ENCODE measurements at places on chromosomes 4 and X.

GRCh38 chr4:140609548-140610425, 41.0 kb upstream of the UCP1 start:
- DNase-seq = peak; percentile 18

DNA sequence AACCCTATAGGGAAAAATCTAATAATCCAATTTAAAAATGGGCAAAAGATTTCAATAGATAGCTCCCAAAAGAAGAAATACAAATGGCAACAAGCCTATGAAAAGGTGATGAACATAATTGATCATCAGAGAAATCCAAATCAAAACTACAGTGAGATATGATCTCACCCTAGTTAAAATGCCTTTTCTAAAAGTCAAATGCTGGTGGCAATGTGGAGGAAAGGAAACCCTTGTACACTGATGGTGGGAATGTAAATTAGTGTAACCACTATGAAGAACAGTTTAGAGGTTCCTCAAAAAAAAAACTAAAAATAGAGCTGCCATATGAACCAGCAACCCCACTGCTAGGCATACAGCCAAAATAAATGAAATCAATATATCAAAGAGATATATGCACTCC, 44.5 kb downstream of the STPG2 start:
- no peak for DNase-seq

GRCh38 chrX:136268051-136269048, 17.1 kb upstream of the MAP7D3 start:
- DNase-seq = peak; percentile 23

GRCh38 chrX:148865277-148866210, 365.1 kb downstream of the AFF2 start:
- DNase-seq = no peak

DNA sequence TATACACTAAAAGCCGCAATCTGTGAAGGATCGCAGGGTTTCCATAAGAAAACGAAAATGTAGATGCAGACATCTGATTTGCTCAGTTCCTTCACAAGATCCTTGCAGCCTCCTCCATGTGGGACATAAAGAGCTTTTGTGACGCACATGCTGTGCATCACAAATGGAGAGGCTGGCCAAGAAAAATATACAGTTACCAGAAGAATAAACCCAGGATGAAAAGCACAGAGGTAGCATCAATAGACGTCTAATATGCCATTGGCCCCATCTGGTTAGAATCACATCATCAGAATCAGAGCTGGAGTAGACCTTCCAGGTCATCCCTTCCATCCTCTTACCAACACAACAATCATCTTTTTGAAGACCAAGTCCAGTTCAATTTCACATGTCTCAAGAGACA, 517.4 kb downstream of the RAB28 start:
- no peak for DNase-seq

DNA sequence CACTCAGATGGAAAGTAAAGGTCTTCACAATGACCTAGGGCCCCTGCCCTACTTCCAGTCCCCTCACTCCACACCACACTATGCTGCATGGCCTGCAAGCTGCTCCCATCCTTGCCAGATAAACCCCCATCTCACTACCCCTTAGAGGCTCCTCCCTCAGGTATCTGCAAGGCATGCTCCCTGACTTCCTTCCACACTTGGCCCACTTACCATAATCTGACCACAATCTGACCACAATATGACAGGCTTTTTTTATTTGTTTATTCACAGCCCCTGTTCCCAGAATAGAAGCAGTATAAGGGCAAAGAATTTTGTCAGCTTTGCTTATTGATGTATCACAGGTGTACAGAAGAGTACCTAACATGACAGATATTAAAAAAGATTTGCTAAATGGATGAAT, 124.7 kb downstream of the CAMK2D start:
- no peak for DNase-seq

DNA sequence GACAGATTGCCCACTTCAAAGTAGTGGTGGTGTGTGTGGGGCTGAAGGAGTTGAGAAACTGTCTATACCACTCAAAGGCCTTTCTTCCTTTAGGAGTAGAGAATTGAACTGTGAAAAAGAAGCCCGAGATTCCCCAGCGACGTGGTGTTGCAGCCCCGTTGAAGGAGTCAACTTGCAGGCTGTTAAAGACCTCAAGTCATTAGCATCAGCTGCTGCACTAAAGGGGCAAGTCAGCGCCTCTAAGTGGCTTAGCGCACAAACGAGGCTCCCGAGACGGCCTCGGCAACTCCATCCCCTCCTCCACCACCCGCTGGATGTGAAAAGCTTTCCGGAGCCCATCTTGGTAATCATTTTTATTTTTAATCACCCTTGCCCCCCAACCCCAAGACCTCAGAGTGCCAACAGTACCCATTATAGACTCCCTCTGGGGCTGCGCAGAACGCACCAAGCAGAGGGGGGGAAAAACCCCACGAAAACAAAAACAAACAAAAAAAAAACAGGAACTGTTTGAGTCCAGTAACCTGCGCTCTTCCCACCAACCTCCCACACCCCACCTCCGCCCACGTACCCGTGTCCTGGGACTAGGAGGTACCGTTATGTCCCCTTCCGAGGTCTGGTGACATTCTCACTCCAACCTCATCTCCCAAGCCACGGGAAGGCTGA, 913 bp upstream of the PRDM8 start:
- DNase-seq = no peak

DNA sequence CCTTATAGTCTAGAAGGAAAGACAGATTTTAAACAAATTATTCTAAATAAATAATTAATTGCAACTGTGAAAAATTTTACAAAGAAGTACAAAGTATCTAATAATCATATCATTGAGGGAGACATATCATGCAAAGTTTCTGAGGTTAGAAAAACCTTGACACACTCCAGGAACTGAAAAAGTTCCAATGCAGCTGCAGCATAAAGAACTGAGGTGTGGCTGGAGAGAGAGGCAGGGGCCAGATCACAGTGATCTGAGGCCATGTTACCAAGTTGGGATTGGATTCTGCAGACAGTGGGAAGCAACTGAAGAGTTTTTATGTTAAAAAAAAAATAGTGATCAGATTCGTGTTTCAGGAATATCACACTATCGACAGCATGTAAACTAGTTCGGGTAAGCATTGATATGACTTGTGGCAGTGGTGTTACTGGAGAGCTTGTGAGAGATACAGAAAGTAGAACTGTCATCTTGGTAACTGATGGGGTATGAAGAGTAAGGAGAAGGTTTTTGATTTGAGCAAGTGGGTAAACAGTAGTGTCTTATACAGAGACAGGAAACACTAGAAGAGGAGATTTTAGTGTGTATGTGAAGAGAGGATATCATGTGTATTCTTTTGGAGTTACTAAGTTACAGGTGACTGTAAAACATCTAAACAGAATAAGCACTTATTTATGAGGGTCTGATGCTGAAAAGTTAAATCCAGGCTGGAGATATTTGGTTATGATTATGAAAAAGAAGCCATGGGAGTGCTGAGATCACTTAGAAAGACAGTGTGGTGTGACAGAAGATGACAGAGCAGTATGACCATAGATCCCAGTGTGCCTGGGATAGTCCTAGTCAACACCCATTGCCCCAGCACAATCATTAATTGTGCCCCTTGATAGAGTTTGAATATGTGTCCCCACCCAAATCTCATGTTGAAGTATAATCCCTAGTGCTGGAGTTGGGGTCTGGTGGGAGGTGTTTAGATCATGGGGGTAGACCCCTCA, 15.6 kb upstream of the SPRY1 start:
- no peak for DNase-seq

DNA sequence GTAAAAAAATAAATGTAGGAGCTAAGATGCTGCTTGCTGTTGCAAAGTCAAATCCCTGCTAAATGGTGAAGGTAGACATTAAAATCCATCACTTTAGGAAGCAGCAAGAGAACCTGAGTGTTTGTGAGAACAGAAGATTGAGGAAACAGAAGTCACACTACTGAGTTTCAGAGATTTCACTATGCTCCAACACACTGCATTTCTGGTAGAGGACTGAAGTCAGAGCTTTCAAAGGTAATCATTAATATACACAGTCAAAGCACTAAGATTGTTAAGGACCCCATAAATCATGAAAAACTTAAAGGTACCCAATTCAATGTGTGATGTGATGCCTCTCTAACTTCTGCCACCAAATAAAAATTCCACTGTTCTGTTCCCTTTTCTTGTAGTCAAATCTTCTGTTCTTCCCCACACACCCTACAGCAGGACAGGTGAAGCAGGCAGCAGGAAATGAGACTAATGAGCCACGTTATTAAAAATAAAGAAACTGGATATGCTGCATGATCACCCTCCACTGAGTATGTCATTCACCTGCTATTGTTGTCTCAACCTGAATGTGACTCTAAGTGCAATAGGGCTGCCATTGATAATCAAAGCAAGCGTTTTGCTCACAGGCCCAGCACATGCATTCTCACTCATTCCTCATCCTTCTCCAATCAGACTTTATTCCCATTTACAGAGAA, 28.9 kb upstream of the APELA start:
- peak; percentile 6 for DNase-seq

- DNase-seq = no peak
Observed at GRCh38 chr4:158827543-158827981, 58.7 kb downstream of the FNIP2 start.

- no peak for DNase-seq
Observed at GRCh38 chr4:78734441-78735162, 41.5 kb upstream of the BMP2K start.

- no peak for DNase-seq
Observed at GRCh38 chrX:8851231-8851886, 50.2 kb upstream of the FAM9A start.

DNA sequence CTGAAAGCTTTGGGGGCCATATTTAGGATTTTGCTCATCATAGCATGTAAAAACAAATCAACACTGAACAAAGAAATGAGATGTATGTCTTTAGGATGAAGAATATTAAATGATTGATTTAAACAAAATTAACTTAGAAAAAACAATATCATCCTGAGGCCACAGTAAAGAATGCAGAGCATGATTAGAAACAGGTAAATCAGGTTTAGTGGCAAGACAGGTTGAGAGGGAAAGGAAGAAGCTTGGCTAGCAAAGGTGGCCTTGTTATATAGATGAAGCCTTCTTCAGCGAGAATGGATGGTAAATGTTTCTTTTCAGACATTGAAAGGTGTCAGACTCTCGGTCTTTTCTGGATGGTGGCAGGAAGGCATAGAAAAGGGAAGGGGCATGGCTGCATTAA, 11.9 kb upstream of the MAGEB16 start:
- no peak for DNase-seq

Measured in Caki2 (cell line).